ENCODE measurements at places on chromosomes 5 and 9.

DNA sequence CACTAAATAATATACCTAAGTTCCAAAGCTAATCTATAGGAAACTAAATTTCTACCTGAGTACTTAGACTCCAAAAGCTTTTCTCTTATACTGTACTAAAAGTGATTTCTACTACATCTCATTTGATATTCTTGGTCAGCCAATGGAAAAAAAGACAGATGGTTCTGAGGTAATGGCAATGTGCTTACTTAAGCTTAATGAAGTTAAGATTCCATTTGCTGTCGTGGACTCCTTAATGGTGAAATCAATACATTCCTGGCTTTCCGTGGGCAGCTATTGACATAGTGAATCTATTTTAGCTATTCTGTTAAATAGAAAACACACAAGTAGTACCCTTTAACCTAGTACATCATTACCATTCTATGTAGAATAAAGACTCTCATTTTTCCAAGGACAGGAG lies 1825.6 kb upstream of the CDH9 start:
- no peak for DNase-seq

DNA sequence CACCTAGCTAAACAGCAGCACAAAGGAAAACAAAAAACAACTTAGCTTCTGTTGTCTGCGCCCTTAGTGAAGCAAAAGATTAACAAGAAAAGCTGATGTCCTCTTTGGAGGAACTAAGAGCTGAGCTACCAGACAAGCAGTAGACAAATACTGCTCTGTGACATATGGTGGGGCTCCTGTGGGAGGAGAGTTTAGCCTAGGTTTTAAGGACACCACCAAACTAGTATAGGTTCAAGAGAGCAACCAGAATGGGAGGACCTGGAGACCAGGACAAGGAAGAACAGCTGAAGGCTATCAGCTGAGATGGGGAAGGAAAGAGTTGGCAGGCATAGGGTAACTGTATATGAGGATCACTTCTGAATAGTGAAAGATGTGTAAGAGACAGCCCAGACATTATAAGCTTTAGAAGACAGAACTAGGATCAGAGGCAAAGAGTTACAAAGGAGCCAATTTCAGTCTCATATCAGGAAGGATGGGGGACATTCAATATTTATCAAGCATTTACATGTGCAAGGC lies 27.2 kb downstream of the FBXW2 start:
- DNase-seq: no peak

GRCh38 chr5:67660149-67660548 lies 463.6 kb upstream of the CD180 start:
- DNase-seq: no peak

DNA sequence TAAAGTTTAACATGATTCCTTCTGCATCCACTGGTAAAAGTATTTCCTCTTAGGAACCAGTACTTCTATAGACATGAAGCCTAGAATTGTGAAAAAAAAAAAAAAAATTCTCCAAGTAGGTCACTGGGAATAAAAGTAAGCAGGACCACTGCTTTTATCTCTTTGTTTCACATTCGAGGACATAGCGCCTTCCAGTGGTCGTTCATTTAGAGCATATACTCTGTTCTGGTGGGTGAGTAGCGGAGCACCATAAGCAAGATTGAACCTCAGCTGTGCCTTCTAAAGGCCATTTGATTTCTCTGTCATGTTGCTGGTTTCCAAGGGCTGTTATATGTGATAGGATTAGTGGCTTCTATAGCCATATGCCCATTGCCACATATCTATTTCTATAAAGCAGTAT lies 393.1 kb downstream of the TMEM232 start:
- no peak for DNase-seq

GRCh38 chr5:36641431-36641830 lies 35.0 kb downstream of the SLC1A3 start:
- no peak for DNase-seq

DNA sequence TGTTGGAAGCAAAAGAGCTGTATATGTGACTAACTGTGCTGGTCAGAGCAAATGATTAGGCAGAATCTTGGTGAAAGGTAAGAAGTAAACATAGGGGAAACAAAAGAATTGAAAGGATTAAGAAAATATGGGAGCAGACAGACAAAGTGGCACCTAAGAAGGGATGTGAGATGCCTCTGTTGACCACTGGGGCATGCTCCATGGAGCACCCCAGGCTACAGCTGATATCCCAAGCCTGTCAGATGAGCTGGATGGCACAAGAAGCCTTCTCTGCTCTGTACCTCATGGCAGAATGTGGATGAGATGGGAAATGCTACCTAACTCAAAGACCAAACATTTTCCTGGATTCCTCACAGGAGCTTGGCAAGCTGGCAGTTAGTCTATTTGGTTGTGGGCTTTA lies 89.3 kb upstream of the SLIT3 start:
- DNase-seq: no peak

- DNase-seq: no peak
These were observed 102.0 kb upstream of the DMAC1 start for GRCh38 chr9:7901621-7902020.

- no peak for DNase-seq
These were observed 214.4 kb downstream of the NSG2 start for GRCh38 chr5:174259696-174260420.

DNA sequence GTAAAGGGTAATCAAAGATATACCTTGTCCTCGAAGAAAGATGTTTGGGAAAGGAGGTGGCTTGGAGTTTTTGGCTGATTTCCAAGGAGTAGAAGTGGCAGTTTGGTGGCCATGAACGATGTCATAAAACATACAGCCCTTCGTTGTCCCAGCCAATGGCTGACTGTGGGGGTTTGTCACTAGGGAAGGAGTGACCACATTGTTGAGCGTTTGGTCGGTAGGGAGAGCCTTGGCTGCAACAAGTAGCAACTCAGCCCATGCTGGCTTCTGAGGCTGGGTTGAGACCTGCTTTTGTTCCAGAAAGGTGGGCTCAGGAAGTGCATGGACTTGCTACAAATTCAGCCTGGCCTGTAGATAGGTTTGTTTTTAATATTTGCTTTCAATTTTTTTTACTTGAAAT lies 128.3 kb downstream of the BOD1 start:
- DNase-seq: no peak

DNA sequence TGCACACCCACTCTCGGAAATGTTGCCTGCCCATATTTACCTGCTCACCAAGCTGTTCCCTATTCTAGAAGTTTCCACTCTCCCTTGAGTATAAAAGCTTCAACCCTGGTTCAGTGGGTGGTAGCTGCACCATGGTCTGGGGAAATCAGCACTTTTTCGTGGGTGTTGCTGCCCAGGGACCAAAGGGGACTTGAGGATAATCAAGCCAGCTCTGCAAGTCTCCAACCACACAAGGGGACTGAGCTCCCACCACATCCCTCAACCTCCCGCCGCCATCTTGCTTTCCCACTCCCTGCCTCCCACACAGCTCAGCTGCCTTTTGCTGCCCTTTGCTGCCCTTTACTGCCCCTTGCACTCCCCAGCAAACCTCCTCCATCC lies 210.0 kb downstream of the AUH start:
- no peak for DNase-seq

GRCh38 chr5:45385321-45386058 lies 310.7 kb downstream of the HCN1 start:
- DNase-seq: no peak

DNA sequence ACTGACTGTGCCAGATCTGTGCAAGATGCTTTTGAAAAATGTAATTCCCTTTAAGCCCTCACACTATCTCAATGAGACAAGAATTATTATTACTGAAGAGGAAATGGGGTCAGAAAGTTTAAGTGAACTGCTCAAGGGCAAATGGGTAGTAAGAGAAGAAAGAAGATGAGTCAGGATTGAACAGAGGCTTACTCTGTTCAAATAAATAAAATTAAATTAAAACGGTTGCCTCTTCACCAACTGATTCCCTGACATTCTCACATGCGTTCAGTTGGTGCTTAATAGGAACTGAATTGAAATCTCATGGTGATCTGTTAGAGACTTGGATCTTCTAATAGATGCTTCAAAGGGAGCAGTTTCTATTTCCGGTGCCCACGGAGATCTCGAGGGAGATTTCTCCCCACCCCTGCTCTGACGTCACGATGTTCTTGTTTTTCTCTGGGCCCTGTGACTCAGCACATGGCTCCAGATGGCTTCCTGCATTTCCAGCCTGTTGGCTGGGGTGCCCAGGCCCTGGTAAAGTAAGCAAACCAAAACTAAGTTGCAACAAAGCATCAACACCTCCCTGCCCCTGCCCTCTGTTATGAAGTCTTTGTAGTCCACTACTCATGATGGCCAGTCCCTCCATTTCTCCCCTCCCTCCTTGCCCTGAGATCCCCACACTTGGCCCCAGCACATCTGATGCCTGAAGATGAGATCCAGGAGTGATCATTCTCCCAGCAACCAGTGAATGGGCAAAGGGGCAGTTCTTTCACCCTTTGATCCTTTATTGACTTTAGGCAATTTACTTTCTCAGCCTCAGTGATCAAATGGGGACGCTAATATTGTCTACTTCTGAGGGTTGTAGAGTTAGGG lies 106.1 kb upstream of the CPEB4 start:
- DNase-seq: peak; percentile 17

GRCh38 chr9:101707721-101708120 lies 30.7 kb downstream of the GRIN3A start:
- DNase-seq: no peak

- no peak for DNase-seq
These were observed 198.9 kb downstream of the FANCC start for GRCh38 chr9:95118596-95118995.

- DNase-seq: no peak
These were observed 94.0 kb downstream of the MLLT3 start for GRCh38 chr9:20528253-20528652.

- DNase-seq: no peak
These were observed 72.0 kb downstream of the ANKRD33B start for GRCh38 chr5:10635867-10636350.

DNA sequence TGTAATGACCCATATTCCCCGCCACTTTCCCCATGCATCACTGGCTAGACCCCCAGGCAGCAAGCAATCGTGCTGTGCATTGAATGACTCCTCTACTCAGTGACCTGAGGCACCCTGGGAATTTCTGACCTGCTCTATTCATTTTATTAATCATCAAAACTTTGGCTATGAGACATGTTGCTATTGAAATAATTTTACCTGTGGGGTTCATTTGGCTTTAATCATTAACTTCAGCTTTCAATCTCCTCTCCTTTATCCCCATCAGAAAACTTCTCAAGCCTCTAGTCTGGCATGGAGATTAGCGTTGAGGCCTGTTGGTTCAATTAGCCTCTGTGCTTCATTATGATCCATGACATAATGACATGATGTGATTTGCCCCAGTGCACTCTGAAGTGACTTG lies 429.0 kb downstream of the ZNF608 start:
- DNase-seq: no peak

DNA sequence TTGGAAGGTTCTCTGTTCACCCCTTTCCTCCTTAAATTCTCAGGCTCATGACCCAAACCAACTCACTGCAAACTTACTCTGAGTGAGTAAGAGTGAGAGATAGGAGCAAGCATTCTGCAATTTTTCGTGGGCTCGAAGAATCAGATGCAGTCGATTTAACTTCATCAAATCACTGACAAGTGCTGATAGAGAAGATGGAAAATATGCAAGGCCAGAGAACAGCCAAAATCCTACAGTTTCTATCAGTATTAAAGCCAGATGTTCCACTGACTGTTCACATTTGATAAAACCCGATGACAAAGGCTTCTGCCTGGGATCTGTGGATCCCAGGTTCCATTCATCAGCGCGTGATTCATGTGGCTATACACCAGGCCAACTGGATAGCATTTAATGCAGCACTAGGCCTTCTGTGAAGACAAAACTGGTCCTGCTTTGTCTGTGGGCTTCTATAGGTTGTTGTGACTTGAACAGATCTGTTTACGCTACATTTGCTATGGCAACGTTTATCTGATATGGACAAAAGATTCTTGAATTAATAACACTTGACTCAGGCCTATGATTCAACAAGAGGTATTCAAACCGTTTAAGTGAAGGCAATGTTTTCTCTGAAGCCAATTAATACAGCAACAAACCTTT lies 251.2 kb downstream of the NFIB start:
- DNase-seq: no peak

DNA sequence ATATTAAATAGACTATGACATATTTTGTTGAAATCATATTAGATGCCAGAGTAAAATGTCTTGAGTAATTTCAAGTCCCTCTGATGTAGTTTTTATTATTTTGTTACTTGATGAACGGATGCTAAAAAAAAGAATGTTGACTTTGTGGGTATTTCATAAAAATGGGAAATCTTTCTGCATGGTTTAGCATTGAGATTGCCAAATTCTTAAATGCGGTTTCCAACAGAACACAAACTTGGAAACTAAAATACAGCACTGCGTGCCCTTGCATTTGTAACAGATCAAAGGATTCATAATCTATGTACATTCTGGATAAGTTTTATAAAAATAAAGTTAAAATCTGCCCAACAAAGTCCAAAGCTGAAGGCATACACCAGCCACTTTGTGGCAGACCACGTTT lies 425.5 kb upstream of the DAB2 start:
- no peak for DNase-seq

- no peak for DNase-seq
These were observed 49.3 kb downstream of the F2R start for GRCh38 chr5:76765249-76765648.

DNA sequence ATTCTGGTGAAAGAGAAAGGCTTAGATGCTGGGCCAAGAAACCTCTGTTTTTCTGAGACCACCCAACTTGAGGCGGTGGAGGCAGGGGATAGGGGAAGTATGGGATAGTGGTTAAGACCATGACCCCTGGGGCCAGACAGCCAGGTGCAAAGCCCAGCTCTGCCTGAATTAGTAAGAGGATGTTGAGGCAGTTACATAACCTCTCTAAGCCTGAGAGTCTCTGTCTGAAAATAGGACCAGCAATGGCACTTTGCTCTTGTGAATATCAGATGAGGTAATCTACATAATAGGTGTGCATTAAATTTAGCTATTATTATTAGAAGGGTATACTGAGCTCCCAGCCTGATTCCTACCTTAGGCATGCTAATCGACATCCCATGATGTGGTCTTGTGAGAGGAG lies 68.2 kb downstream of the DOCK2 start:
- DNase-seq: no peak

DNA sequence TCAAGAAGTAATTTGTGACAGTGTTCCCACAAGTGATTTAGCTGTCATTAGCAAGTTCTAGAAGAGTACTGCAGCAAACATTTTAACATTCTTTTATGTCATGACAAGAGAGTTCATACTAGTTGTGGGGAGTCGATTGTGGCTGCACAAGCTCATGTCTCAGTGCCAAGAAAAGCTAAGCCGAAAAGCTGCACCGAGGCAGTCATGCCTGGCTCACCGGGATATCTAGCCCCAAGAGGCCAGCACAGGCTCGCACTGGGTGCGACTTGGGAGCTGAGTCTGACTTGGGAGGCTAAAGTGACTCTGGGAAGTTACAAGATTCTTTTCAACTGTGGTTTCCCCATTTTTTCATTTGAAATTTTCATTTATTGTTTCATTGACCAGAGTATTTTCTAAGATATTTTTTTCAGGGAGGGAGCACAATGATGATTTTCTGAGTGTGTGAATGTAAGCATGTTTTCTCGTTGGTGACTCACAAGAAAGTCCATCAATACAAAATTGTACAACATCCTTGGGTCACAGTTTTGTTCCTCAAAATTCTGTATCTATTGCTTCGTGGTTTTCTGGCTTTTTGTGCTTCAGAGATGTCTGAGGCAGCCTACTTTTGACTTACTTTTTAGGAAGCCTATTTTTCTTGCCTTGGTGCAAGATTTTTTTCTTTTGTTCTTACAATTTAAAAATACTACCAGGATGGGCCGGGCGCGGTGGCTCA lies 18.7 kb downstream of the CAST start:
- DNase-seq: no peak

GRCh38 chr9:99026956-99027298 lies 78.0 kb upstream of the TGFBR1 start:
- DNase-seq: no peak

All from activated CD4-positive, alpha-beta T cell treated with anti-CD3 and anti-CD28 coated beads, Interleukin-2, Interleukin-4, amounts not matched to agents 100 ng/mL and 50 ng/mL, durations not matched to agents 16 hours and 8 hours (primary cell).